ENCODE measurements at places on chromosomes 2 and 18.

- DNase-seq, result no peak
These were observed 240.4 kb downstream of the MBD2 start for GRCh38 chr18:53984021-53984420.

DNA sequence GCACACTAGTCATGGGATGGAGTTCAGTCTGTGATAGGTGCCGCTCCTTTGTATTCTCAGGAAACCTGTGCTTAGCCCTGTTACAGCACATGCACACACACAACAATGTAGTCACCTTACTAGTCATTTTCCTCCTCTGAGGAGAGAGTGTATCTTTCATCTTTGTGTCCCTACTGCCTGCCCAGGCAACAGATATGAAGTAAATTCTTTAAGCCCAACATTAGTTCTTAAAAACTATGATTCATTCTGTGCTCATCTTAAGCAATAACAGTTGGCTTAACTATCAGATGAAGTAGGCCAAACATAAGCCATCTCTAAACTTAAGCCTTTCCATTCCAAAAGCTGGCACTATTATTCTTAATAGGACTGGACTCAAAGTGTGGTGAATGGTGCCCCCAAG lies 186.5 kb downstream of the LNPK start:
- DNase-seq, result no peak

GRCh38 chr18:79394534-79395307 lies 1.0 kb upstream of the NFATC1 start:
- DNase-seq, result no peak

- no peak for DNase-seq
These were observed 158.8 kb upstream of the ZEB2 start for GRCh38 chr2:144678736-144679135.

DNA sequence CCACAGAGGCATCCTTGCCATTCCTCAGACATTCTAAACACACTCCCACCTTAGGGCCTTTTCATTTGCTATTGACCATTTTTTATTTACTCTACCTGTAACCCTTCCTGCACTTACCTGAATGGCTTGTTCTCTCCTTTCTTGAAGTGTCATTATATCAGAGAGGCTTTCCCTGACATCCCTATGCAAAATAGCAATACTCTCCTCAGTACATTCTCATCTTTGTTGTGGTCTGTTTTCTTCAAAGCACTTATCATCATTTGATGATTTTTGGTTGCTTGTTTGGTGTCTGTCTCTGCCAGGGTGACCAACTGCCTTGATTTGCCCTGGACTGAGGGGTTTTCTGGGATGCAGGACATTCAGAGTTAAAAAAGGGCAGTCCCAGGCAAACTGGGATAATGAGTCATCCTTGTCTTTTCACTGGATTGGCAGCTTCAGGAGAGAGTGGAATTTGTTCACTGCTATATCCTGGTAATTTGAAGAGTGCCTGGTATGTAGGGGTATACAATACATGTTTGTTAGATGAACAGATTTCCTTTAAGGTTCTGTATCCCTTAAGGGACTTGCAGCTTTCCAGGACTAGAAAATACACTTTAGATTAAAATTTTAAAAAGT lies 102.4 kb downstream of the BABAM2 start:
- peak; percentile 66 for DNase-seq

DNA sequence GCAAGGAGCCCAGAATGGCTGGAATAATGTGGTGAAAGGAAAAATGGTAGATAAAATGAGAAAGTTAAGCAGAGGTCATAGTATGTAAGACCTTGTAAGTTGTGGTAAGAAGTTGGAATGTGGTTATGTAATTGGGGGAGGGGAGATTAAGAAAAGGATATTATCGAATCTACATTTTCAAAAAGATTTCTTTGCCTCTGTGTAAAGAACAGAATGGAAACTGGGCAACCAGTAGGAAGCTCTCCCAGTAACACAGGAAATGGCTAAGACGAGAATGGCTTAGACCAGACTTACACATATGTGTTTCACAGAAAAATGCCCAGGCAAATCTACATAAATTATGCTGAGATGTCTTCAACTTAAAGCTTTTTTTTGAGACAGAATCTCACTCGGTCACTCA lies 13.2 kb downstream of the MEMO1 start:
- DNase-seq, result no peak

- DNase-seq, result peak; percentile 79
These were observed 79.2 kb downstream of the LONRF2 start for GRCh38 chr2:100242891-100243619.

DNA sequence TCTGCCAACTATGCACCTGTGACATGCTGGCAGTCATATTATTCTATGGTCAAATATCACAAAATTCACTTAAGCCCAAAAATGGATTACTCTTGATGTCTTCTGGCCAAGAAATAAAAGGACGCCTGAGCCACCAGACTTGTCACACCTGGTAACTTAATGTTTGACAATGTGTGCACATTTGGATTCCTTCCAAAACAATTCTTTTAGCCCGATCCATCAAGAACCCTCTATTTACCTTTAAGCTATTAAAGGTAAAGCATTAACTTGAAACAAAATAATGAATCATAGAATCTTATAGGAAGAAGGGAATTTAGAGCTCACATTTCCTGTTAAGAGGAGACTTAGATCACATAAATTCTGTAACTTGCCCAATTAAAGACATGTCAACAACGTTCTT lies 46.5 kb upstream of the NFU1 start:
- no peak for DNase-seq

DNA sequence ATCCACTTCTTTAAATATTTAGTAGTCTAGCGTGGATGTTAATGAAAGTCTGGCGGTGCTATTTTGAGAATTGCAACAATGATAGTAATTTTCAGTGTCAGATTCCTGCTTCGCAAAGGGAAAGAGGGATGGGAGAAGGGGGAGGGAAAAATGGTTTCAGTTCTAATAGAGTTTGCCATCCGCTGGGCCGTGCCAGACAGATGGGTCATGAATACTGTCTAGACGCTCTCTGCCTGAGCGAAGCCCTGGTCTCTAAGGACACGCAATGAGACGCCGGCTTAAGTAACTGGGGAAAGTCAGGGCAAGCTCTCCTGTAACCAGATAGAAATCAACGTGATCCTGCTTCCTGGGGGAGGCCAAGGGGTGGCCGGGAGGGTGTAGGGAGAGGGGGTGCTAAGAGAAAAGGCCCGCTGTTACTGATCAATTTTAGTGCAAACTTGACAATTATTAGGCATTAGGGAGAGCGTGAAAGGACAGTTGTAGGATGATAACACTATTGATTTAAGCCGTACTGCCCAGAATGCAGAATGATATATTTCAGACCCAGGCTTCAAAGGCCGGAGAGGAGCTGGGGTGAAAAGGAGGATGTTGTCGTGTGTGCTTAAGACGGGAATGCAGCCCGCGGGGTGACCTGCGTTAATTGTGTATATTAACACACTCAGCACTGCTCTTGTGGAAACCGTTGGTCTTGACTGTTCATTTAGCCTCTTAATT lies 229.2 kb downstream of the LDLRAD4 start:
- DNase-seq, result no peak

DNA sequence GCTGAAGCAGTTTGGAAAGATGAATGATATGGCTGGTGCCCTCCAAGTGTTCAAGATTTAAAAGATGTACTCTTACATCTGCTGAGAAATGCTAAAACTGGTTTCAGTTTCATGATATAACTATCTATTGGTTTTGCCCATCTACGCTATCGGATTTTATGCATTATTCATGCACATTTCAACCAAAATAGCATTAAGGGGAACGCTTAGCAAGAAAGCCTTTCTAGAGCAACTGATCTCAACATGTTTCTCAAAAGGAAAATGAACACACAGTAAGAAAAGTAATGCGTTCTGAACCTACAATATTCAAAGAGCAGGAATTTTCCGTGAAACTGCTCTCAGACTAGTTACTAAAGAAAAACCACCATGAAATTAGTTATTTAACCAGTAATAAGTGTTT lies 93.9 kb downstream of the CABYR start:
- DNase-seq, result no peak

GRCh38 chr2:188852772-188853171 lies 121.4 kb upstream of the COL3A1 start:
- no peak for DNase-seq

DNA sequence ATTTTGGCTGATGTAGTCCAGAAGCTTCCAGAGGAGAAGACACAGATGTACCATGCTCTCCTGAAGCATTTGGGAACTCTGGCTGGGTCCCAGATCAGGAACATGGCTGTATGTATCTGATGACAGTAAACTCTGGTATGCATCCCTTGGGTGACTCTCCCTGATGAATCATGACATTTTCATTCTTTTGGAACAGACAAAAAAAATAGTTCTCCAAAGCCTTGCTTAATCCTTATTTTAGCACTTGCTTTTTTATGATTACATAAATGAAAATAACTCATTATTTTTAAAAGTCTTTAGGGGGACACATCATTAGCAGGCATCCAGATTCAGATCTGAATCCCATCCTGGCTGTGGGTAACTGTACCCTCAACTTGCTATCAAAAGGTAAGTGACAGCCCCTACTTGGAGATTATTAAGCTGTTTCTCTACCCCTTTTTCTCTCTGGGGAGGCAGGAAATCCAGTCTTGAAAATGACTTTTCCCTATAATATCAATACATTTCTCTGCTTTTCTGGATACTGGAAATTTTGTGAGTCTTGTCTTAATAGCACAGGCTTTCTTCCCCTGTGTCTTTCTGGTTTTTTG lies 23.3 kb downstream of the AOX1 start:
- DNase-seq, result no peak

DNA sequence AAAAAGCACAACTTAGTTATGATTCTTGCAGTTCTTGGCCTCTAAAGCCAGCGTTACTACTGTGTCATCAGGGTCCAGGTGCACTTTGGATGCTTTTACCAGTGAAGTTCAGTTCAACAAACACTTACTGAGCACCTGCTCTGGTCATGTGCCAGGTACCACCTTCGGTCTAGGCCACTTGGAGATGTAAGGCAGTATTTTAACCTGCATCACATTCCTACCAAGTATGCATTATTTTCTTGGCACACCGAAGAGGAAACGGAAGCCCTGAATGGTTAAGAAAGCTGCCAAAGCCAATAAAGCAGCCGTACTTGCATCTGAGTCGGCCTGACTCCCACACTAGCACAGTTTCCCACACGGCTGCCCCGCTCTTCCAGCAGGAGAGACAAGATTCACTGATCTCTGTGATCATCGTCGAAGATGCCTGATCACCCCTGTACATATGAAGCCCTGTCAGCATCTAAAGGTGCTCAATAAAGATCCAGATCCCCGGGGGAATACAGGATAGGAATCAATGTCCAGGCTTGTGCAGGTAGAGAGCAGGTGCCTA lies 427.1 kb downstream of the EIPR1 start:
- no peak for DNase-seq

DNA sequence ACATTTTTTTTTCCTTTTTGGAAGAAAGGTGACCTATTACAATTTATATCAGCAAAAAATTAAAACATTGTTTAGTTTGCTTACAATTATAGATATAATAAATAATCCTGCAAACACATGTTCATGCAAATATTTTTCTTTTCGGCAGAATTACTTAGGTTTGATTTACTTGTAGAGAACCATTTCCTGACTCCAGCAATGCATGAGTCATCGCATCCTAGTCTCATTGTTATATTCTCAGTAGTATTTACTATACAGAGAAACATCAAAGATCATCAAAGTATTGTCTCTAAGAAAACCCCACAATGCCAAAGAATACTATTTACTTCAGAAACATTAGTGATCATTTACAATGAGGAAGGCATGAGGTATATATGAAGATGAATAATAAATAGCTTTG lies 40.4 kb upstream of the MTIF2 start:
- DNase-seq, result no peak

DNA sequence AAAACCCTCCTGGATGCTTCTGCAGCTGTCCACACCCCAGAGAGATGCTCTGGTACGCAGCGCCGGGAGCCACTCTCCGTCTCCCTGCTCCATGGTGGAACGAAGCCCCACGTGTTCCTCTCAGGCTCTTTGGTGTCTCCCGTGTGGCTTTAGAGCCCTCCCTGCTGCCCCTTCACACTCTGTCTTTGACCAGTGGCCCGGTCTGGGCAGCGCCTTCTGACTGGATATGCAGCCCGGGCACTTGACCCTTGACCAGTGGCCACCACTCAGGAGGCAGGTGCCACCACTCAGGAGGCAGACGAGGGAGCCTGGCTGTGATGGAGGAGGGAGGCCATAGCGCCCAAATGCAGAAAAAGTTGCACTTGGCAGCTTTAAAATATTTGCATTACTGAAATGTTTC lies 214.5 kb upstream of the SALL3 start:
- DNase-seq, result no peak

GRCh38 chr2:31319406-31320175 lies 85.6 kb downstream of the EHD3 start:
- DNase-seq, result no peak

DNA sequence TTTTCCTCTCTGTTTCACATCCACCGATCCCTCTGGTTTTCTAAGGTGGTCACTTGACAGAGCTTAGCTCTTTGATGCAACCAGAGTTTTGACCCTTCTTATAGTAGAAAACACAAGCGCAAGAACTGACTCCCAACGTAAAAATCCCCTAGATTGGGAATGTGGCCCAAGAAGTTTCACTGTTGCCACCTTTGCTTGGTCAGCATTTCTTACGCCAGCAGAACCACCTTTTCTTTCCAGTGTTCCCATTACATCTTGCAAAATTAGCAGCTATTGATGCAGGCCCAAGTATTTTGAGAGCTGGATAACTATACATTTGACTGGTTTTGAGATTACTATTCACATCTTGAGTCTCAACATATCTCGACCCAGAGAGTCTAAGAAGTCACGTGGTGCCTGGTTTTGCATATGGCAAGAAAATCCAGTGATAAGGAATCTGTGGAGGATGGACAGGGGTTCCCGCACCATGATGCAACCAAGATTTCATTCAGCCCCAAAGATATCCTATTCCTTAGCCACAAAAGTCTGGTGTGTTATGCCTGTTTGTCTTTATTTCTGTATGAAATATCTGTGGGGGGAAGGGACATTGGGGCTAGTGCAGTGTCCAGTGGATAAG lies 37.9 kb downstream of the FBLN7 start:
- no peak for DNase-seq

DNA sequence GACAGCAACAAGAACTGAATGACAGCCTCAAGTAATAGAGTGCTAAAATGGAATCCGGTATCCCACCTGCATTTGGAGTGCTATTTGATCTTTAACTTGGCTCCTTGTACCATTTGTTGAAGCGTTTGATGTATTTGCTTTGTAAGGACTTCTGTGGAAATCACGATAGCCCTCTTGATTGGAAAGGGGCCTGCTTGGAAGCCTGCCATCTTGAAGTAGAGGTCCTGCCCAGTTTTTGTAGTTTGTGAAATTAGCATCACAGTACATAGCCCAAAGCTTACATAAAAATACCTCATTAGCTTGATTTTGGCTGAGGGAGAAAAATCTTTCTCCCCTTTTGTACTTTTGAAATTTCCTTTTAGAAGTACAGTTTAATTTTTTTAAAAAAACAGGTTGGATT lies 2.7 kb downstream of the CDCA7 start:
- DNase-seq, result no peak

GRCh38 chr2:187574969-187575750 lies 20.9 kb upstream of the TFPI start:
- no peak for DNase-seq

- no peak for DNase-seq
These were observed 13.7 kb downstream of the RBBP8 start for GRCh38 chr18:22946846-22947245.

DNA sequence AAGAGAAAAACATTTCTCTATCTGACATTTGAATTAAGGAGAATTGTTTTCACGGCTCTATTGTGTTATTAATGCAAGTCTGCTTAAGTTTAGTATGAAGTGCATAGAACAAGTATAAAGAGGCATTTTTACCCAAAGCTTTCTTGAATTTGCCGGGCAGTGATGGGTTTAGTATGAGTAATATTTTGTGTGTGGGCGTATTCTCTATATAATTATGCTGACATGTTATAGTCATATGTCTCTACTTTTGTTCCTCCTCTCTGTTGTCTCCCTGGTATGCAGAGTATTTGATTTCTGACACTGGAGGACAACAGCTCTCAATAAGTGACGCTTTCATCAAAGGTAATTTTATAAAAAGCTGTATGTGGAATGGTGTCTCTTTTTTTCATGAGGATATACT lies 45.9 kb downstream of the PIKFYVE start:
- DNase-seq, result no peak
